ENCODE measurements at places on chromosomes 2 and 18.

GRCh38 chr18:13136056-13136903 lies 82.3 kb upstream of the LDLRAD4 start:
- DNase-seq = no peak

DNA sequence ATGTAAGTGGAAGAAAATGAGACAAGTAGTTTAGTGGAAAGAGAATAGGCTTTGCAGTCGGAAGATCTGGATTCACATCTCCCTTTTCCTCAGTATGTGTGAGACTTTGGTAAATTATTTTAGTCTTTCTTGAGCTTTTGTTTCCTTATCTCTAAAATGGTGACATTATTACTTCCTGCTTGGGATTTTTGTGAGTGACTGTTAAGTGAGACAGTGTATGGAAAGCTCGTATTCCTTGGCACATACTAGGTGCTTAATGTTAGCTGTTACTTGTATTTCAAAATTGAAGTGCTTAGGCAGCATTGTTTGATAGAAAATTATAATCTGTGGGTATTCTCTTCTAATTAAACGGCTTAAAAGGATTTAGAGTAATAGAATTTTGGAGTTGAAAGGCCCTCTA lies 2.0 kb downstream of the ZNF638 start:
- no peak for DNase-seq

- DNase-seq = no peak
Measured at GRCh38 chr2:204497855-204498254, 47.4 kb upstream of the PARD3B start.

DNA sequence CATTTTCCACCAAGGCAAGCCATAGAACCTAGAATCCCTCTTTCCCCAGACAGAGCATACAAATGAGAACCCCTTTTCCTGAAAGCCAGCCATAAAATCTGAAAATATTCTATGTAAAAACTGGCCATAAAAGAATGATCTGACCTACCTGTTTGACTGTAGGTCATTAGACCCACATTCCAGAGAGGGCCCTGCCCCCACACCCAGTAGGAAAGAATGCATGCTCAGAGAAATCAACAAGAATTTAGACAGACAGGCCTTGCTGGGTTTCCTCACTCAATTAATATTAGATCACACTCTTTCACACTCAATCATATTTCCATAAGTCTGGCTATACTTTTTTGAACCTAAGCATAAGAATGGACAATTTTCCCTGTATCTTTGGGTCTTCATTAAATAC lies 929.5 kb downstream of the ERBB4 start:
- DNase-seq = no peak

GRCh38 chr2:40395169-40396073 lies 56.5 kb downstream of the SLC8A1 start:
- DNase-seq = no peak

DNA sequence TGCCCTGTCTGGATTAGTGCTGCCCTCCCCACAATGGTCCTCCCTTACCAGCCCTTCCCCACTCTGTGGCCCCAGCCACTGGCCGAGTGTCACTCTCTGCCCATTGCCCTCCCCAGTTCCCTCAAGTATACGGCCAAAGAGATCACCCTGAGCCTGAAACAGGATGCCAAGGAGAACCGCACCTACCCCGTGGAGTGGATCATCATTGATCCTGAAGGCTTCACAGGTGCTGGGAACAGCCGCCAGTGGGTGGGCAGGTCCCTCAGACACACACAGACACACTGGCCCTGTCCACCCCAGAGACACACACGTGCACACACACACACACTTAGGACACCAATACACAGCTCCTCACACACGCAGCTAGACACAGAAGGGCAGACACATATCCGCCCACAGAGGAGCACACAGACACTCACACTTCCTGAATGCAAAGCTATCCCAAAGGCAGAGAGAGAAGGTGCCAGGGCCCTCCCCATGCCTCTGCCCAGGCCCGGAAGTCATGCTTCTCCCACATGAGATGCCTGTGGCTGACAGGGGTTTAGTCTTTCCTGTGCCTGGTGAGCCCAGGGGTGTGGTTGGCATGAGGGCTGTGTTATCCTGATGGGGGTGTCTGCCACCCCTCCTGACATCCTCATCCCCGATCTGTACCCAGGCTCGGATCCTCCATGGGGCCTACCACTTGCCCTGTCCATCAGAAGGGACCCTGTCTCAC lies 2.9 kb downstream of the CHRND start:
- DNase-seq = no peak

DNA sequence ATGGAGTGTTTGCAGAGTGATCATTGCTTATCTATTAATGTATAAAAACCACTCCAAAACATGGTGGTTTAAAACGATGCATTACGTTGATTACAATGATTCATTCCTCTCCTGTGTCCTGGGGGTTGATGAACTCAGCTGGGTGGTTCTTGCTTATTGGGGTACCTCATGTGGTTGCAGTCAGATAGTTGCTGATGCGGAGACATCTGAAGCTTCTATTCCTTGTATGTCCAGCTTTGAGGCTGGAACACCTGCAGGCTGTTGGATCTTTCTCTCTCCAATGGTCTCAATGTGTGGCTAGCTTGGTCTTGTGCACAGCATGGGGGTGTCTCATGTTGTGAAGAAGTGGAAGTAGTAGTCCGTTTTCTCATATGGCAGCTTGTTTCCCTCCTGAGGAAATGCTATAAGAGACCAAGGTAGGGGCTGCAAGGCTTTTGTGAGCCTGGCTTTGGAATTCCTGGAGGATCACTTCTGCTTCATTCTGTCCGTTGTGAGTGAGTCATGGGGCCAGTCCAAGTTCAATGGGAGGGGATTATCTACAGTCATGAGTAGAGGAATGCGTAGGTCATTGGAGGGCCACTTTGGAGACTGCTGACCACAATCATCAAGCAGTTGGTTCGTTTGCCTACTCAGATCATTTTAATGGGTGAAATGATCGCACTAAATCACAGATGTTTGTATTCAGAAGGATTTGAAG lies 601.0 kb downstream of the SLC4A3 start:
- no peak for DNase-seq

GRCh38 chr18:13003466-13003896 lies 12.3 kb downstream of the CEP192 start:
- DNase-seq = no peak

DNA sequence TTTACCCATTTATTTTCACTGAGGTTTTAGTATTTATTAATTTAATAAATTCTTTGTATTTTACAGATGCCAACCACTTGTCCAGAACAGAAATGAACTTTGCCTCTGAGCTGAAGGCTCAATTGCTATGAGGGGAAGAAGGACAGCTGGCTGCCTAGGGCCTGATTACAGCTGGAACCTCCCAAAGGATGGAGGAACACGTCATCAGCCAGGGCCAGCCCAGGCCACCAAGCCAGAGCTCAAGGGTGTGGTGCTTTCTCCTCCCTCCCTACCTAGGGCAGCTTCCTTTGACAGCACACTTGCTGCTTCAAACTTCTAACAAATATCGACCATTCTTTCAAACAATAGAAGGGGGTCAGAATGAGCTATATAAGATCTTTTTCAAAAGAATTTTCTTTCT lies 19.7 kb upstream of the RIOK3 start:
- DNase-seq = no peak

DNA sequence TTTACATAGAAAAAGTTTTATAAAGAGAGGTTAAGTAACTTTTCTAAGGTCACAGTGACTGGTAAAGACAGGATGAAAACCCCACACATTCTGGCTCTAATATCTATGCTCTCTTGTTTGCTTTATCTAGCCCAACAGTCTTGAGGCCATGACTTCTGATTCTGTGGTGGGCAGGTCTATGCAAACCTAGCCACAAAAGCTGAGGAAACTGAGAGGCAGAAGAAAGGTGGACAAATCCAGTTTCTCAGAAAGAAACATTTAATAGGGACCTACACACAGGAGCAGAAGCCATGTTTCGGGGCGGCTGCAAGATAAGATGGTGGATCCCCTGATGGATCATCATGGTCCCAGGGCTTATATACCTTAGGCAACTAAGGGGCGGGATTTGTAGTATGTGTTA lies 21.8 kb downstream of the HSPD1 start:
- no peak for DNase-seq

DNA sequence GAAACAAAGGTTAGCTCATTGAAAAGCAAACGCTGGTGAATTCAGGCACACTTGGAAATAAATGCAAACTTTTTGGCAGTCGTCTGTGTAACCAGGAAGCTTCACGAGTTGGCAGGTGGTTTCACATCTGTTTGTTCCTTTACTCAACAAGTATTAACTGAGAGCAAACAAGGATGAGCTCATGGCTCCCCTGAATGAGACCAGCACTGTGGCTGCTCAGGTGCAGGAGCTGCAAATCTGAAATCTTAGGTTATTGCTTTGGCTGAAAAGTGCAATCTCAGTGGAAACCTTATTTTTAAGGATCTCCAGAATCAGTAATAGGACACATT lies 46.3 kb downstream of the SH3RF3 start:
- no peak for DNase-seq

DNA sequence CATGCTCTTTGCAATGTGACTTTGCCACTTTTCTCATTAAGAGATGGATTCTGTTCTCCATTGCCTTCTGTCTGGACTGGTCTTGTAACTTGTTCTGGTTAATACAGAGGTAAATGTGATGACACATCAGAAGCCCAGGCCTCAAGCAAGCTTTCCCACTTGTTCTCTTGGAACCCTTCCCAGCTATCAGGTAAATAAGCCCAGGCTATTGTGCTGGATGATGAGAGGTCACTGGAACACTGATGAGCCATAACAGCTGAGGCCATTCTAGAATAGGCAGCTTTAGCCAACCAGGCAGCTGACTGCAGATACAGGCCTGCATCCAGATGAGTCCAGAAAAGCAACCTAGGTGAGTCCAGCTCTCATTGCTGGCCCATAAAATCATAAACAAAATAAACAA lies 1007.0 kb upstream of the ACVR2A start:
- DNase-seq = no peak

DNA sequence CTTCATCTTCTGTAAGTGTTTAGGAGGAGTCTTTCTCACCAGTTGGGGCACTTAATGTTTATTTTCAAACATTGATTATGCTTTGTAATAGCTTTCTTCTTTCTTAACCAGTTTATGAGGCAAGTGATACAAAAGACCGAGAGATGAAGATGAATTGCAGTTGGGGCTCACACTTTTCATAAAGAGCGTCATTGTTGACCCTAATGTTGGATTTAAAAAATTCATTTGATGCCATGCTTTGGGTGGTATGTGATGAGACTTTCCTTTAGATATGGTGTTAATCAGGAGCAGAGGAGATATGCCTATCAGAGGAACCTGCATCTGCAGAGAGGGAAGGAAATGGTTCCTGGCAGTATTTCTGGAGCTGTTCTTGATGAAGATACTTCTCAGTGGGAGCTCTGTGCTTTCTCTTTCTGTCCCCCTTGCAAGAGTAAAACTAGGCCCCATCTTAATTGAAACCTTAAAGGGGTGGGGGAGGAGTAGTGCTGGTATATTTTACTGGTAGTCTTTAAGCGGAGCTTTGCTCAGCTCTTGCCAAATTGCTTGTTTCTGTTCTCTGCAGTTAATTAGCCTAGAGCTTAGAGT lies 2.3 kb downstream of the EML4 start:
- no peak for DNase-seq

DNA sequence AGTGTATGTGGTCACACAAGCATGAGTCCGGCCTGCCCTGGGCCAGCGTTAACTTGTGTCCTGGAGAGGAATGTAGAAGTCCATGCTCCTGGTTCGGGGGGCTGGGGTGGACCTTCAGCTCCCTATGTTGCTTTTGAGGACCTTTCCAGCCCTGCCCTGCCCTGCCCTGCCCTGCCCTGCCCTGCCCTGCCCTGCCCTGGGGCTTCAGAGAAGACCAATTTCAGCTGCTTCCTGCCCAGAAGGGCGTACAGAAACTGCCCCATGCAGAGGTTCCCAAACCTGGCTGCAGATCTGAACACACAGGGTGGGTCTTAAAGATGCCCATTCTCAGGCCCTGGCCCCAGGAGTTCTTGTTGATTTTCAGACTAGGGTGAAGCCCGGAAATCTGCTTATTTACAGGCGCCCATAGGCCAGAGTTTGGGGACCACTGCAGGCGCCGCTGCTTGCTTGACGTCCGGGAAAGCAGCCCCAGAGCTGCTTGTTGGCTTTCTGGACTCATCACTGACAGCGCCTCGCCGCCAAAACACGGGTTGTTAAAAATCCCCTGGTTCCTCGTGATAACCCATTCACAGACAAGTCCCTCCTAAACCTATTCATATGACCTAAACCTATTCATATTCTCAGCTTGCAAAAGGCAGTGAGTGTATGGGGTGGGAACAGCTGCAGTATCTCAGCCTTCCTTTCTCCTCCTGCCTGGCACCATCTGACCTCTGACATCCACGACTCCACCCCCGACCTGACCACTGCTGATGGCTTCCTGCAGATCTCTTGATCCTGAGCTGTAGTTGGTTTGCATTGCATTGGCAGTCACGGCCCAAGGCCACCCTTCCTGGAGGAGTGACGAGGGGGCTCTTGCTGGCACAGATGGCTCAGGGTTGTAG lies 198.3 kb downstream of the GLI2 start:
- DNase-seq = no peak

GRCh38 chr18:10059610-10060468 lies 146.0 kb downstream of the VAPA start:
- no peak for DNase-seq

GRCh38 chr2:44479127-44479887 lies 117.6 kb downstream of the CAMKMT start:
- peak; percentile 22 for DNase-seq

DNA sequence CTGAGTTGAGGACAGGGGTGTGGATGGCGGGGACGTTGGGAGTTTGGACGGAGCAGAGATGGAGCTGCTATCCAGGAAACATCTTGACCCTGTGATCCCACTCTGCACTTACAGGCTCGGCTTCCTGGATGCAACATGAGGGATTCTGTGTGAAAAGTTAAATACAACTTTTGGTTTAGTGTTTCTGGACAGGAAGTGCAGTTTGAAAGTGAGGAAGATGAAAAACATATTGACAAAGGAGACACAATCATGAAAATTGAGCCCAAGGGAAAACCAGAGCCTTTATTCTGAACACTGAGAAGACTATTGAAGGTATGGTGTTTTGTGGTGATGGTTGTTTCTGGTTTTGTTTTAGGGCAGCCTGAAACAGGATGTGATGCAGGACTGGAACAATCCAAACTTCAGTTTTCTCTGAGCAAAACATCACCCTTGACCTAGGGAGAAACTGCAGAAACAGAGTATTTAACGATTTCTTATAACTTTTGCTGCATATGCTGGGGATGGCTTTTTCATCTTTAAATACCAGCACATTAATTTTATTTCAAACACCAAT lies 76.5 kb upstream of the RFX8 start:
- no peak for DNase-seq

DNA sequence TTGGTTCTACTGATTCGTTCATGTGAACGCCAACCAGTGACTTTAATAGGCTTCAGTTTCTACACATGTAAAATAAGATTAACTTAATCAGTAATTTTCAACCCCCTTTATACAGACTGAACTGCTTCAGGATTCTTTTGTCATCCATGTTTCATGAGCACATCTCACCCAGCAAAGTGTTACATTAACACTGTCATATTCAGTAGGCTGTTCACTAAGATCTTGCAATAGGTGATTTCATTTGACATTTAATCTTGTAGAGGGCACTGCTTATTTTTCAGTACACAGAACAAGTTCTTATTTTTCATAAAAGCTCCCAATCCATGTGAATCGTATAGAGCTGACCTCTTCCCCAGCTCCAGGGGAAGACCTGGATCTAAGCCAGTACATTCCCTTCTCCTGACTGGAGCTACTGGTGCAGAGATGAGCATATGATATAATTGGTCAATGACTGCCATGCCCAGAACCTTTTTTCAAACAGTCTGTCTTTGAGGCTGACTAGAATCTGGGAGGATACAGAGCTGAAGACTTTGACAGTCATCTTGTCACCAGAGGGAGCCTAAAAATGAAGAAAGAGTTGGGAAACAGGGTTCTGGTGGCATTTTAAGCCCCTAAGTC lies 72.2 kb upstream of the CHRNA1 start:
- no peak for DNase-seq
